RPMI8226 (cell line): ENCODE measurements at places on chromosomes 7 and 10.

- no peak for DNase-seq
Observed at GRCh38 chr7:137388916-137389315, 45.4 kb upstream of the PTN start.

- peak; percentile 10 for DNase-seq
Observed at GRCh38 chr10:114703377-114704107, 45.5 kb upstream of the ABLIM1 start.

DNA sequence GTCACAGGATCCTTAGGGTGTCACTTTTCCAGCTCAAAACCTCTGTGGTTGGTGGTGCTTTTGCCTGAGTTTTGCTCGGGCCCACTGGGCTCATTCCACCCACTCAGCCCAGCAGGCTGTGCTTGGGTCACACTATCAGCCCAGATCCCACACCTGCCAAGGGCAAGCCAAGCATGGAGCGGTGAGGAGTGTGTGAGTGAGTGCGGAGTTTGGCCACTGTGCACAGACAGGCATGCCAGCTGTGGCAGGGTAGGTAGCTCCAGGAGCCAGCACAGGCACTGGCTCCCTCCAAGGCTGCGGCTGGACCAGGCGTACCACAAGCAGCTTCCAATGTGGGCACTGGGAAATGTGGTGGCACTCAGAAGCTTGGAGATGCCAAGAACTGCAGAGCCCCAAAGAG lies 43.9 kb upstream of the TECTB start:
- no peak for DNase-seq

GRCh38 chr7:132687981-132688383 lies 111.7 kb upstream of the PLXNA4 start:
- DNase-seq: no peak

GRCh38 chr7:33644489-33644888 lies 260.9 kb upstream of the BMPER start:
- DNase-seq: no peak

DNA sequence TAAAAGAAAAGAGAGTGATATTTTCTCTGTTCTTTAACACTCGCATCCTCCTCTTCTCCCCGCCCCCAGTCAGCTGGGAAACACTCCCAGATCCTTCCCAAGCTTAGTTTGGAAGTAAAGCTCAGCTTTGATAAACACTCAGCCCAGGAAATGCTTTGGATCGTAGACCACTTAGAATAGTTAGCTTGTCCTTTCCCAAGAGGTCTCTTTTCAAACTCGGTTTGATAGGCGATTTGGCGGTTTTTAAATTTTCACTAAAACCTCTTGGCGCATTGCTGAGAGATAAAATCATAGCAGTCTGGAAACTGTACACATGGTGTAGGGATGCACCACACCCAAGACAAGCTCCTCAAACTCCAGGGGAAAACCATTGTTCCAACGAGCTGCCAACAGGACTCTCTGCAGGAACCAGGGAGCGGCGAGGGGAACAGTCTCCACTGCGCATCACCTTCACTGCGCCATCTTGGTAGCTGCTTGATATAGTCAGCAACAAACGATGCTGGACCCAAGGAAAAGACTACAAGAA lies 22.3 kb downstream of the SMURF1 start:
- no peak for DNase-seq

DNA sequence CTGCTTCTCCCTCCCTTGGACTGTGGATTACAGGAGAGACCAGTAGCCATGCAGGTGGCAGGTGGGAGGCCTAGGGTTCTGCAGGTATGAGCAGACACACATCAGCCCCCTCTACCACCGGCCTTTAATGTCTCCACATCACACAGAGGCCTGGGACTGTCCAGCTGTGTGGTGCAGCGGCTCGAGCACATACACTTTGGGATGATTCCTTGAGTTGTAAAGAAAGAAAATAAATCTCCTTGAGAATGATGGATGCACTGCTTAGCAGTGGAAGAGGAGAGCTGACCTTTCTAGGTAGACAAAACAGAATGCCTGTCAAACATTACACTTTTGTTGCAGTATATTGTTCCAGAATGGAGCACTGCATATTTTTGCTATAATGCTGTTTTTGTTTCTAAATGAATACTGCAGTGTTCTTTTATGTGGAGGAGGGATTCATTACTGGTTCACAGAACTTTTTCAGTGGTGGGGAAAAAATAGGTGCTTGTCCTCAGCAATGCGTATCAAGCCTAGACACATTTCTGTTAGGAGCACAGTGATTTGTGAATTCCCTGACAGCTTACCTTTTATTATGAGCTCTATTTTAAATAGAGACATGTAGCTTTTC lies 66.0 kb downstream of the PTPRE start:
- no peak for DNase-seq

DNA sequence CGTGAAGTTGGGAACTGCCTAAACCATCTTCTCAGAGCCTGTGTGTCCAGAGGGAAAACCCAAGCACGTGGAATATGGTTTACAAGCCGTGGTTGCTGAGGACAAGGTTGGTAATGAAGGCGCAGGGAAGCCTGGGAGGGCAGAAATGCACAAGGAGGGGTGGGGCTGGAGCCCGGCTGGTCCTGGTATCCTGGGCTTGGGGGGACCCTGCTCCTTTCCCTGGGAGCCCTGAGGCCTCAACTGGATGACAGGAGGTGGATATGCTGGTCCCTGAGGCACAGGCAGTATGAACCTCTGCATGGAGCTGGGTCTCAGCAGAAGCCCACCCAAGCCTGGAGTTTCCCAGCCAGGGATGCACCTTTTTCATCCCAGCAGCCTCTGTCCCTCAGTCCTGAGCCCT lies 80.3 kb upstream of the RET start:
- no peak for DNase-seq

DNA sequence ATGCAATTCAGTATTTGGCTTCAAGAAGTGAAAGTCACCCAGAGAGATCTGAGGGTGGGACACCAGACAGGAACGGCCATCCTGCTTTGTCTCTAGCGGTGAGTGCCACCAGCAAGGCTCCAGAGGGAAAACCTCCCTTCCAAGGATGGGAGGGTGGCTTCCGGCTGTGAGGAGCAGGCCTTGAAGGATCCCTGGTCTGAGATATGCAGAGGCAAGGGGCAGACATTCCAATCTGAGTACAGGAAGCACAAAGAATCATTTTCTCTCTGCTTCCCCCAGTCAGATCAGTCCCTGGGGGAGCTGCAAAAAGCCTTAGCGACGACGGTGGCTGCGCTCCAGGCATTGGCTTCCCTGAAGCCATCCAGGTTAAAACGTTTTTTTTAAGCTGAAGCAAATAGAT lies 167.4 kb downstream of the TEX36 start:
- no peak for DNase-seq

DNA sequence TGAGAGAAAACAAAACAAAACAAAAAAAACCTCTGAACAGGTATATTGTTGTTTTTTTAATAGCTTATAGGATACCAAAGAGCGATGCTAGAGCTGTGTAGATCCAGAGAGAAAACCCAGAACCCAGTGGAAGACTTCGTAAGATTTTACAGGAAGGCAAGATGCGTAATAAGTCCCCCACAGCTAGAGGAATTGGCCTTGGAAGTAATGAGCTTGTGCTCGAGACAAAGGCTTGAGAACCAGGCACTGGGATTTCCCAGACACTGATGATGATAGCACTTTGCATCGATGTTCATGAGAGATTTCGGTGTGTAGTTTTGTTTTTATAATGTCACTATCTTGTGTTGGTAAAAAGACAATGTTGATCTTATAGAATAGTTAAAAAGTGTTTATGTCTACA lies 821.5 kb upstream of the IGFBP3 start:
- no peak for DNase-seq

DNA sequence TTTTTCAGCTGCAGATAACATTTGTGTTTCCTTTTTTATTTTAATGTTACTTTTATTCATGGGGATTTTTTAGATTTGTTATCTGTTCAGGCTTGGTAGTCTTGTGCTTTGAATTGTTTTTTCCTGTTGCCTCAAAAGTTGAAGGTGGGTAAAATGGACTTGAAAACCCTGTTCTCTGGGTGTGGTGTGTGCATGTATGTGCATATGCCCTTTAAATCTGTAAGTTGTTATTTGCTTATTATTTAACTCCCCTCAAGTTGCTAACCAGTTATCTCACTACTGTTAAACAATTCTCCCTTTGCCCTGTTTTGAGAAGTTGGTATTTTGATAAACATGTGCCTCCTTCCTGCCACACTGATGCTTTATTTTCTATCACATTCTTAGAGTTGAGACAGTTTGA lies 30.6 kb downstream of the TSPAN14 start:
- no peak for DNase-seq

GRCh38 chr7:12550956-12551355 lies 19.6 kb upstream of the SCIN start:
- no peak for DNase-seq

- DNase-seq: no peak
Observed at GRCh38 chr10:69951658-69952057, 101.0 kb upstream of the MACROH2A2 start.

GRCh38 chr10:35127289-35127891 lies 744 bp downstream of the CREM start:
- DNase-seq: peak; percentile 54

- peak; percentile 19 for DNase-seq
Observed at GRCh38 chr10:118901906-118902305, 127.6 kb upstream of the NANOS1 start.

DNA sequence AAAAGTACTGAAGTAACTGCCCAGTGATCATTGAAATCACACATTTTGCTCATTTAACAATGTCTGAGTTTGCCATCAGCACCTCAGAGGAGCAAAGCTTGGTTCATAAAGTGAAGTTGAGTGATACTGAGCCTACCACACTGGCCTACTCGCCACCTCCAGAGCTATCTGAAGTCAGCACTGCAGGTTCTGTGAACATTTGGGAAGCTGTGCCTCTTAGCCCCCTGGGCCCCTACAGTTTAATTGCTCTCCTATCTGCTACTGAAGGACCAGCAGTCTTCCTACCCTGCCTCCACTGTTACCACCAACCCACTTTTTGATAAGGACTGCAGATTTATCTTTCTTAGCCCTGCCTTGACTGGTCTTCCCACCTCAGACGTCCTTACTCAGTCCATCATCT lies 2.0 kb upstream of the SEMA4G start:
- DNase-seq: no peak

- DNase-seq: no peak
Observed at GRCh38 chr10:61639952-61640351, 22.8 kb upstream of the CABCOCO1 start.

- DNase-seq: peak; percentile 70
Observed at GRCh38 chr10:5873515-5873995, 16.1 kb downstream of the ANKRD16 start.

DNA sequence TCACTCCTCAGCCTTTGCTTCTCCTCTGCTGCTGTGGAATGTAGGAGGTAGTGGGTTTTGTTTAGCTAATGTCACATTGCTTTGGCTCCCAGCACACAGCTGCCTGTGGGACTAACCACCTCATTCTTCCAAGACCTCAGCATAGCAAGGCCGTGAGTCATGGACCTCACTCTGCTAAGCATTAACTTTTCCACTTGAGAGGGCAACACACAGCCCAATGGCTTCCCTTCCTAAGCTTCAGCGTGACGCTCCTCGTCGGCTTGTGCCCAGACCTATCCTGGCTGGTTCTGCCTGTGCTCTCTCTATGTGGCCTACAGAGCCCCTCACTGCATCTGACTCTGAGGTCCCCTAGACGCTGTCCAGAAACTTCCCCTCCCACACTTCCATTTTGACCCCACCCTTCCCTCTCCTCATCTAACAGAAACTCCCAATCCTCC lies 23.3 kb downstream of the MYOF start:
- DNase-seq: no peak

DNA sequence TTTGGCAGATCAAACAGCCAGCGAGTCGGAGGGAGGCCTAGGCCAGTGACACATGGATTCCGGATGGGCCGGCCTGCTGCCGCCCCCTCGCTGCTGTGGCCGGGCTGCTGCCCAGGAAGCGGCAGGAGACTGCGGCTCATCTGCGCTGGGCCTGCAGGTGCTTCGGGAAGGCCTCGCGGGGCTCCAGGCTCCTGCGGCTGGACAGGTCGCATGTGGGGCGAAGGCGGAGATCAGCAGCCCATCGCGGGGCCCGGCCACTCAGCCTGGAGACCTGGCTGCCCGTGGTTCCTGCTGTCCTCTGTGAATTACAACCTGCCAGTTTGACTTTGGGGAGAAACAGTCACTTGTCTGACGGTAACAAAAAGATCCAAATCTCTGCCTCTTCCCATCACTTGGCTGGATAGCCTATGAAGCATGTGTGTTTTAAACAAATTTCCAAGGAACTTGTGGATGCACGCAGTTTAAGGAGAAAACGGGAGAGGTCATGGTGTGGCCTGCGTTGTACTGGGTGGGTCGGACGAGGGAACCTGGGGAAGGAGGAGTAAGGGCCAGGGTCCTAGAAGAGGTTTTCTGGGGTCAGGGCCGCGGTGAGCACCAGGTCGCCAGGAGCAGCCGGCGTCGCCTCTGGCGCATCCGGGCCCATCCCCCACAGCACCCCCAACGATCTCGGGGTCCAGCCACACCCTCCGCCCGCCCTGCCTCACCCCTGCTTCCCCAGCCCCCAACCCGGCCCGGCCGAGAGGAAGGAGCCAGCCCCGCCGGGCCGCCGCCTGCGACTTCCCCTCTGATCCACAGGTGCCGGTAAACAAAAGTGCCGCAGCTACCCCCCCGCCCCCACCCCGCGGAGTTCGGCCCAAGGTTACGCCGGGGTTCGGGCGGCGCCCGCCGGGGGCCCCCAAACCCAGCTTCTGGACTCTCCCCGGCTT lies 1.6 kb downstream of the SPOCK2 start:
- peak; percentile 30 for DNase-seq

GRCh38 chr7:2517026-2517425 lies 2.5 kb upstream of the LFNG start:
- no peak for DNase-seq

GRCh38 chr10:81570878-81571794 lies 303.9 kb upstream of the NRG3 start:
- DNase-seq: no peak

DNA sequence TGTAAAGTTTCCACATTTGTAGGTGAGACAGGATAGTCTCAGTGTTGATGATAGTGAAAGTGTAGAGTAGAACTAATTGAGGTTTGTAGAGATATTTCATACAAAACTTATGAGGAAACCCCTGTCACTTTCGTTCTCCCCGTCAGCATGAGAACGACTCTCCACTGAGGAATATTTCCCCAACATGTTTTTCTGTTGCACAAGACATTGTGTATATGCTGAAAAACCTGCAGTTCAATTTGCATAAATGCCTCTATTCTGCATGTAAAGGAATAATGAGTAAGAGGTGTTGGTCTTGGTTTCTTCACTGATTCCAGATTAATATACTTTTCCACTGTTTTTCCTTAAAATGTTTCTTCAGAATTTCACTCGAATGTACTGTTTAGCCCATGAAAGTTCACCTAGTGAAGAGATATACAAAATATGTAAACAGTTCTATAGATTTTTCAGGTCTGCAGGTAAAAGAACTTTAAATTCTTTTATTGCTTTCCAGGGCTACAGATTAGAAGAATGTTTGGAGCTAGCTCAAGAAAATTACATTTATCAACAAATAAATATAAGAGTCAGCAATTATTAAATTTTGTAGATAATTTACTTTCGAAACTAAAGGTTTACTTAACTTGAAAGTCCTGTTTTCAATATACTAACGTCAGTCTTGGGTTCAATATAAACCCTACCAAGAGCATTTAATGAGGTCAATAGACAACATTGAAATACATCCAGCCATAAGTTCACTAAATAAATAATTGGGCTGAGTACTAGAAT lies 37.2 kb downstream of the HEPACAM2 start:
- DNase-seq: no peak
